ENCODE measurements at places on chromosomes 2 and 18. TPM values are rescaled to one million over a fixed set of nuclear protein-coding genes. Genes with fewer than 3 reads are reported as not detected.

The CEP192 gene
- 25.8 TPM for total RNA-seq

The B4GALT6 gene
- total RNA-seq = 2.4 TPM

The TNFRSF11A gene
- under 0.01 TPM for total RNA-seq

The NRP2 gene
- total RNA-seq = 12.8 TPM

The SCN7A gene
- not detected for total RNA-seq

The SP110 gene
- total RNA-seq = 1.4 TPM

The FSHR gene
- total RNA-seq = not detected

The HOXD3 gene
- total RNA-seq = not detected

The RNF152 gene
- 31.9 TPM for total RNA-seq

The TSPYL6 gene
- not detected for total RNA-seq

The CDK15 gene
- total RNA-seq = 0.26 TPM

The DSG4 gene
- total RNA-seq = under 0.01 TPM

The IL36A gene
- 6.3 TPM for total RNA-seq

The POU3F3 gene
- not detected for total RNA-seq

The ADD2 gene
- not detected for total RNA-seq

The GPBAR1 gene
- under 0.01 TPM for total RNA-seq

The VIT gene
- total RNA-seq = not detected

The MATN3 gene
- 1.0 TPM for total RNA-seq

The HSBP1L1 gene
- 28.2 TPM for total RNA-seq

The CDH7 gene
- total RNA-seq = not detected

The UNC80 gene
- total RNA-seq = under 0.01 TPM

The SLC4A3 gene
- 3.6 TPM for total RNA-seq

The RELCH gene
- 29.5 TPM for total RNA-seq

The SPEG gene
- 1.8 TPM for total RNA-seq

The FABP1 gene
- total RNA-seq = not detected

The ASPRV1 gene
- total RNA-seq = 0.38 TPM

The TMEM178A gene
- 0.51 TPM for total RNA-seq

The HNMT gene
- total RNA-seq = 1.1 TPM

The HRH4 gene
- total RNA-seq = 0.13 TPM

The CHRNG gene
- total RNA-seq = not detected

The TCF4 gene
- total RNA-seq = 10.0 TPM

The SLC30A3 gene
- total RNA-seq = not detected

The ABCG8 gene
- total RNA-seq = under 0.01 TPM

The RNF144A gene
- total RNA-seq = 0.13 TPM

The OTOF gene
- not detected for total RNA-seq

The ALKAL2 gene
- total RNA-seq = not detected

The CSRNP3 gene
- 0.26 TPM for total RNA-seq

The COL4A3 gene
- total RNA-seq = under 0.01 TPM

The MSGN1 gene
- total RNA-seq = not detected

The PUS10 gene
- 5.9 TPM for total RNA-seq

The LHCGR gene
- not detected for total RNA-seq

The CD8B2 gene
- total RNA-seq = not detected

The CAPN14 gene
- 35.1 TPM for total RNA-seq

The NEU4 gene
- total RNA-seq = not detected

The AQP12B gene
- total RNA-seq = not detected

The MAB21L4 gene
- 5.1 TPM for total RNA-seq

The ODC1 gene
- 715 TPM for total RNA-seq

The LRATD1 gene
- 23.2 TPM for total RNA-seq

The CCDC121 gene
- total RNA-seq = 0.79 TPM

The NAT8 gene
- not detected for total RNA-seq

The SGPP2 gene
- total RNA-seq = 9.7 TPM
